ENCODE measurements at places on chromosomes 5 and 9.

DNA sequence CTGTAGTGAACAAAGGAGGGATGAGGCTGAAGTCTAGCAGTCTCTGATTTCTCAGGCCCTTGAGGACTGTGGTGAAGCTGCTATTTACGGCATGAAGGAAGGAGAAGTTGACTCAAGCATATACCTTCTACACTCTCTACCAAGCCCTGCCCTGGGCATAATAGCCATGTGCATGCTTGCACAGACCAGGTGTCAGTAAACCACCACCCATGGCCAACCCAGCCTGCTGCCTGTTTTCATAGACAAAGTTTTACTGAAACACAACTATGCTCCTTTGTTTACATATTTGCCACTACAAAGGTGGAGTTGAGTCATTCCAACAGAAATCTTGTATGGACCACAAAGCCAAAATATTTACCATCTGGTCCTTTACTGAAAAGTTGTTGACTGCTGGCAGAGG lies 126.9 kb downstream of the PAPPA start:
- DNase-seq: no peak

DNA sequence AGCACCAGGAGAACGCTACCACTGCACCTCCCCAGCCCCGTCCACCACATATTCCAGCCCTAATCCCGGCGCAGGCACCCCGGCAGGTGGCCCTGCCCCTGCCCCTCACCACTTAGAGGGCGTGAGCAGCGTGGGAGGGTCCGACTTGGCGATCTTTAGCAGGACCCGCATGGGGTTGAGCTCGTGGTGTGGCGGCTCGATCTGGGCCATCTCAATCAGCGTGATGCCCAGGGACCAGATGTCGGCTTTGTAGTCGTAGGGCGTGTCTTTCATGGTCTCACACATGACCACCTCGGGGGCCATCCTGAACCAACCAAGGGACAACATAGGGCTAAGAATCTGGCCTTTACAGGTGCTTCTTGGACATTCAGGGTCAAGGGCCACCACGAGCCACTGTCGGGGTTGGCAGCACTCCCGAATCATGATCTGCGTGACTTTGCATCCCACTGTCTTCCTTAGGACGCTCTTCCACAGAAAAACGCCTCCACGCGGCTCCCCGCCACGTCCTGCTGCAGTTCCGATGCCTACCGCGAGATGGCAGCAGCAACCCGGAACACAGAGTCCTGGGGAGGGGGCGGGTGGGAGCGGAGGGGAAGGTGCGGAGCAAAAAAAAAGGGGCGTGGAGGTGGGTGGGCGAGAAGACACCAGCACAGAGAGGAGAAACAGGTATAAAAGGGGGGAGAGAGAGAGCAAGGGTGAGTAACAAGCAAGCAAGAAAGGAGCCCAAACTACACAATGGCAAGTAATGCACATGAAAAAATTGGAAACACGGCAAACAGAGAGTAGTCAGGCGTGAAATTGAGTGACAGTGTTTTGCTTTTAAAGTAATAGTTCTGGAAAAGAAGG lies 81.3 kb downstream of the STK10 start:
- DNase-seq: peak; percentile 46

DNA sequence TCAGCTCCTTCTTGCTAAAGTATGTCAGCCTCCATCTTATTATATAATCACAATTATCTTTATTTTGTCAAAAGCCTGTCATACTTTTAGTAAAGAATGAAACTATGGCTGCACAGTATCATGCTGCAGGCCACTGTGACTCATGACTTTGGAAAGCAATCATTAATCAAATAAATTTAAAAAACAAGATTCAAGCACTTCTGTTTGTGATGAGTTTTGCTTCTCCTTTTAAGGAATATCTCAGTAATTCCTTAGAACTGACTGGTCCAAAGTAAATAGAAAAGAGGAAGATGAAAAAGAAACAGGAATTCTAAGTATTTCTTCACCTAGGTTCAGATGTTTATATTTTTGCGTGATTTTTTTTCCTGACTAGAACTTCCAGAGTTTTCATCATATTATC lies 83.1 kb downstream of the EDIL3 start:
- DNase-seq: no peak

DNA sequence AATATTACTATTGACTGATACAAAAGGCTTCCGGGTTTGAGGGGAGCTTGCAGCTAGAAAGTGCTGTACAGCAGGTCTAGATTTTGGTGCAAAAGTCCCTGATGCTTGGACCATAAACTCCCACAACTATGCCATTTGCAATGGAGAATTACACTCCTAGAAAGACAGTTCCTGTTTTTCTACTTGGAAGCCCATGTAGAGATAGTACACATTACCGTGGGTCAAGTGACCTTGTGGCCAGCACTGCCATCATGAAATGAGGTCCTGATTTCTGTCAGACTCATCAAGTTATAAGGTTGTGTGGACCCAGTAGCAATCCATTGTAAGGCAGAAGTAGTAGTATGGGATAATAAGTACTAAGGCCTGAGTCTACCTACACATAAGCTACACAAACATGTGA lies 42.8 kb upstream of the TNFSF8 start:
- no peak for DNase-seq

GRCh38 chr9:83583151-83584014 lies 39.6 kb upstream of the IDNK start:
- DNase-seq: no peak

- no peak for DNase-seq
Observed at GRCh38 chr9:268616-269015, 54.0 kb downstream of the DOCK8 start.

DNA sequence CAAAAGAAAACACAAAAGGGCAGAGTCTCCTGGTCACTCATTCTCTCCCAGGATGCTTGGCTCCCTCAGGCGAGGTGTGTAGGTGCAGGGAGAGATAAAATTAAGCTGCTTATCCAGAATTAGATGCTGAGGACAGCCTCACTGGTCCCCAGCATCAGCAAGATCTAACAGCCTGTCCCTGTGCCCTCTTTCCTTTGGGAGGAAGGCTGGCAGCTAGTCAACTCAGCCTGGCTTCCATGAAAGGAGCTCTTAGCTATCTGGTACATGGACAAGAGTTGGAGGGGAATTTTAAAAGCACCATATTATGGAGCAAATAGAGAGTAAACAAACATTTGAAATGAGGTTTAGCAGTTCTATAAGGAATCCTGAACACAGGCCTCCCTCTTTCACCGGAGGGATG lies 198.5 kb upstream of the PANK3 start:
- DNase-seq: no peak

GRCh38 chr9:35396560-35397215 lies 93.2 kb upstream of the RUSC2 start:
- DNase-seq: no peak

DNA sequence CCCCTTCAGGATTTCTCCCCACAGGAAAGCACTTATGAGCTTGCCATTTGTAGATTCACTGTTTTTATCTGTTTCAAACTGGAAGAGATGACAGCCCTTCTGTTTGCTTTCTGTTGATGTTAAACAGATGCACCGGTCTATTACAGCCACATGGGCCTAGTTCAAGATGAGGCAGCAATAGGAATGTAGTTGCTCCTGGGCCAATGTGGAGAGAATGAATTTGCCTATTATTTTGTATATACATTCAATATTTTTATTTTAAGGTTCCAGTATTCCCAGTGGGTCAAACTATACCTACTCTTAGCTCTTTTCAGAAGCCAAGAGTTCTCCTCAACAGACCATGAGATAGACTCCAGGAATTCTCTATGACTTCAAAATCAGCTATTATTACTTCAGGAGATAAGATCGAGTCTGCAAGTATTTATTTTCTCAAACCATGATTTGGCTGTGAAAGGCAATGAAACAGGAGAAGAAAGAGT lies 461.6 kb downstream of the RASEF start:
- DNase-seq: no peak

DNA sequence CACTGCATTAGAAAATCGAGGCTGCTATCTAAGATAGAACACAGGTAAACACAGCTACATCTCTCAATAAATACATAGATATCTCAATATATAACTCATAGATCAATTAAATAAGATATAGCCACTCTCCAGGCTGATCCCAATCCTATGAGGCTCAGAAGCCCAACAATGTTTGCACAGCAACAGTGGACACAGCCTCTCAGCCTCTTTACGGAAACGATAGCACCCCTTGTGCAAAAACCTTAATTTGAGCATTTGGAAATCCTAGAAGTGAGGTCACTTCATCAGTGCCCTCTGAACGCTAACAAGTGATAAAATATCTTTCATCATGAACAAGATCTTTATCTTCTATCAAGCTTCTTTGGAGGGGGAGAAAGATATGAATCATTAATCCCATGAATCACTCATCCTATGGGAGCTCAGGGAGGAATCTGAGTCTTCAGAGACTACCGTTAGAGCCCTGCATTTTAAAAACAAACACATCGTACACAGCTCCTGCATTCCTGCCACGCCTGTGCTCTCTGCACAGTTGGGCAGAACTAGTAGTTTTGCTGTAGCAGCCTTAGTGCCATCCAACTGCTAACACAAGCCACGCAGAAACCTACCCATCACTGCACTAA lies 71.4 kb downstream of the MED27 start:
- no peak for DNase-seq

DNA sequence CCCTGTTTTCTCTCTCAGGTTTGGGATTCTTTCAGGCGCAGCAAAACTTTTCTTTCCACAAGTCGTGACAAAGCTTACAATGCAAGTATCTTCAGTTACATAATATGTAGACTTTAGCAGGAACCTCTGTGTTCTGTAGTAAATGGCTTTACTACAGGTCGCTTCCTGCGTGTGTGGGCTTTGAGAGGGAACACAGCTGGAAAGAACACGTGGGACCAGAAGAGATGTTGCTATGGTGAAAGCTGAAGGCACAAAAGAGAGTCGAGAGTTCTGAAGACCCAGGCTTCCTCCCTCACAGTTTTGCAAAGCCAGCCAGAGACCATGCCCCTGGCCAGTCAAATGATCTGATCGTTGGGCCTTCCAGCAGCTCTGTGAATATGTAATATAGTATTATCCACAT lies 4.0 kb downstream of the ANKRD55 start:
- DNase-seq: no peak

GRCh38 chr5:57531333-57531732 lies 48.7 kb upstream of the ACTBL2 start:
- DNase-seq: no peak

DNA sequence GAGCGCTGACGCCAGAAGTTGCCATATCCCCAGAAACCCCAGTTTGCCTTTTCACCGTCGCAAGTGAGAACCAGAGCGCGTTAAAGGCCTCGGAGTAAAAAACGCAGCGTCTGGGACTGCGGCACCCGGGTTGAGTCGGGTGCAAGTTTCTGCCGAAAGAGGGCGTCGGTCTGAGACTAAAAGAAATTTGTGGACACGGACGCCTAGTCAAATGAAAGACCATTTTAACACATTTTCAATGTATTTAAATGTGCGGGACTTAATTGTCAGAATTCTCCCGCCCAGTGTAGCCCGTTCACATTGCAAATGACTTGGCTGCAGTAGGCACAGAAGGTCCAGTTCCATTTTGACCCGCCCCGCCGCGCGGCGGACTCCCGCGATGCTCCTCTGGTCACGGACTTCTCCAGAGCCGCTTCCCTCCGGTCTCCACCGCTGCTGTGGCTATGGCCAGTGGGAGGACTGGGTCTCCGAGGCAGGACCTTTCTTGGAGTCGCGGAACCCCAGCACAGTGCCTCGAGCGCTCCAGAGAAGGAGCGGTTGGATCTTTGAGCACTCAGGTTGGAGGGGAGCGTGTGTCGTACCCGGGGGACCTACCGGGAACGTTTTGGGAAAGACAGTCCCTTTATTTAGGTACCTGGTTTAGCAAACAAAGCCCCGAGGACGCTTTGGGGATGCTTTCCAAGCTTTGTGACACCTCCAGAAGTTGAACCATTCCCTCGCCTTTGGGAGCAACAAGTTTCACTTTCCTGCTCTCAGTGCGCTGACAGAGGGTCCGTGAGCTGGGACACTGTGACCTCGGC lies 1.2 kb upstream of the NPR3 start:
- no peak for DNase-seq

DNA sequence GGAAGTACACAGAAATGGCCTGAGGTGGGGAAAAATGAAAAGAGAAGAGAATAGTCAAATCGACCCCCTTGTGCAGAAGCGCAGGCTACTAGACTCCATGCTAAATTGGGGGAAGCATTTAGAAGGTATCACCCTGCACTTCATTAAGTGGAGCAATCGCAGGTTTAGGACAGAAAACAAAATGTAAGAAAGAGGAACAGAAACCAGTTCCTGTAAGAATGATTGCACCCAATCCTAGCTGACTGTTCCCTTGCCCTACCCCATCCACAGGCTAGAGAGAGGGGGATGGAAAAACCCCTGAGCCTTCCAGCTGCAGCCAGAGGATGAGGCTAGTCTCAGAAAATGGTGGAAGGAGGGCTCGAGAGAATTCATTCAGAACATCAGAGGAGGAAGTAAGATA lies 23.9 kb upstream of the PPP1R2B start:
- DNase-seq: no peak

- DNase-seq: no peak
Observed at GRCh38 chr5:91174396-91174795, 208.7 kb downstream of the ARRDC3 start.

DNA sequence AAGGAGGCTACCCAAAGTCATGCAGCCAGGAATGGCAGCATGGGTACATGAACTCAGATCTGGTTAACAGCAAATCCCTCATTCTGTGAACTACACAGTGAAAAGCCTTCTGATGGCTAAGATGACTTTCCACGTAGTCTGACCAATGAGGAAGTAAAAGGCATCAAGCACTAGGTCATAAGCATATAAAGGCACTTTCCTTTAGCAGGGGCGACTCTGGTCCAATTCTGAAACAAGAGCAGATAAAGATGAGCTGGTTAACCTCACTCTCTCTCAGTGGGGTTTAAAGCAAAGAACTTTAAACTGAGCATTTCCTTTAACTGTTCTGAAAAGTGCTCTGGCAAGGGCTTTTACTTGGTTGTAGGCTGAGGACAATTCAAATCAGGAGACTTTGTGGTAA lies 21.1 kb downstream of the PSMB7 start:
- no peak for DNase-seq

DNA sequence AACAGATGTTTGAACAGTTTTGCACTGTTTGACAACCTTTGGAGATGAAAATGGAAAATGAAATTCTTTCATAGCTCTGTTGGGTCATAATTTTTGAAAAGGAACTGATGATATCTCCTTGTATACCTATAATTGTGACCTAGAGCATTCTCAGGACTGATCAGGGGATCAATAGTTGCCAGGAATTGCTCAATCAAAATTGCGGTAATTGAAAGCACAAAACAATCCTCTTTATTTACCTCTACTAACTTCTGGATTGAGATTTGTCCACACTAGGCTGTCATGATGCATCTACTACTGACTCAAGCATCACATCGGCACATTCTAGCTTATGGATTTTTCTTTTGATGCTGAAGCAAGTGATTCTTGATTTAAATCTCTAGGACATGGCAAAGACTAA lies 4.1 kb upstream of the CNTLN start:
- DNase-seq: no peak

DNA sequence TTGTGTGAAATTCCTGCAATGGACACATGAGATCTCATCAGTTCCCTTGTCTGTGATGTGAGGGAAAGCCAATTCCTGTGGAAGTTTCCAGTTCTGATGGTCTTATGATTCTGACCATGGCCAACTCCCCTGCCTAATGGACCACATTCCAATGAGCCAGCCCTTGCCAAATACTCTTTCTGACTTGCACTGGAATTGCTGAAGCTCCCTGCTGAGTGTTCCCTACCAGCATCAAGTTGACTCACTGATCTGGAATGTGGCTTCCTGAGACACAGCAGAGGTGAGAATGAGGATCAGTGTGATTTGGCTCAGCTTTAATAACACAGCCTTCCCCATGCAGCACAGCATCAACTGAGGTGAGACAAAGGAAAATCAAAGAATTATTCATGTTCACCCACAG lies 427.8 kb downstream of the KDM4C start:
- DNase-seq: no peak

- peak; percentile 70 for DNase-seq
Observed at GRCh38 chr5:143008809-143009521, 238.8 kb downstream of the ARHGAP26 start.

GRCh38 chr5:128262911-128263310 lies 179.3 kb downstream of the SLC12A2 start:
- DNase-seq: no peak
